ENCODE measurements at places on chromosomes 4 and X.

DNA sequence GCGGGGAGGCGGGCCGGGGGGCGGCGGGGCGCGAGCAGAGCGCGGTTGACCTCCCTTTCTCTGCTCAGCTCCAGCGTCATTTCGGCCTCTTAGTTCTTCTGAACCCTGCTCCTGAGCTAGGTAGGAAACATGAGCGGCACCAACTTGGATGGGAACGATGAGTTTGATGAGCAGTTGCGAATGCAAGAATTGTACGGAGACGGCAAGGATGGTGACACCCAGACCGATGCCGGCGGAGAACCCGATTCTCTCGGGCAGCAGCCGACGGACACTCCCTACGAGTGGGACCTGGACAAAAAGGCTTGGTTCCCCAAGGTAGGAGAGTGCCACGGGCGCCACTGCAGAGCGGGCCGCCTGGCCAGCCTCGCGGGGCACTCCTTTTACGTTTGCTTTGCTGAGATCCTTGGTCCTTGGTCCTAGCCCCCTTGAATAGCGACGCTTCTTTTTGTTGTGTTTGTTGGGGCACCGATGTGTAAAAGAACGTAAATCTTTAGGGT is at the start of gene HTATSF1:
Gene HTATSF1 (plus strand): TSS at position 37 of the 497 bp plus-strand sequence. CDS start 93 bp downstream, at position 130.
- no peak for DNase-seq

DNA sequence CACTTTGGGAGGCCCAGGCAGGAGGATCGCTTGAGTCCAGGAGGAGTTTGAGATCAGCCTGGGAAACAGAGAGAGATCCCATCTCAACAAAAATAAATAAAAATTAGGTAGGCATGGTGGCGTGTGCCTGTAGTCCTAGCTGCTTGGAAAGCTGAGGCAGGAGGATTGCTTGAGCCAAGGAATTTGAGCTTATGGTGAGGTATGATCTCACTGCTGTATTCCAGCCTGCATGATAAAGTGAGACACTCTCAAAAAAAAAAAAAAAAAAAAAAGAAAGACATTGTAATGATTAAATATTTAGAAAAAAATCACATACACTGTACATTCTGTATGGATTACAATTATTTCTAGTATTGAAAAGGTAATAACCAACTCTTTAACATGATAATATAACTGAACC is 87.1 kb downstream of the SLIT2 start:
- DNase-seq: no peak

DNA sequence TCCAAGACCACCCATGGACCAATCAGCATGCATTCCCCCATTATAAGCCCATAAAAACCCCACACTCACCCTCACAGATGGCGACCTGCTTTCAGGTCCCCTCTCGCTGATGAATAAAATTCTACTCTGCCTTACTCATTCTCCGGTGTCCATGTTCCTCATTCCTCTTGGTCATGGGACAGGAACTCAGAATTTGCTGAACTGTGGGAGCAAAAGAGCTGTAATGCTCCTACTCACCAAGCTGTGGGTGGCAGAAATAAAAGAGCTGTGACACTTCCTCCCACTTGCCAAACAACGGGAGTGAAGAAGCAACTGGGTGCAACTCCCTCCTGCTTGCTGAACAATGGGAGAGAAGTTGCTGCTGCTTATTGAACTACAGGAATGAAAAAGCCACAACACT is 168.5 kb upstream of the PCDH18 start:
- DNase-seq: no peak

DNA sequence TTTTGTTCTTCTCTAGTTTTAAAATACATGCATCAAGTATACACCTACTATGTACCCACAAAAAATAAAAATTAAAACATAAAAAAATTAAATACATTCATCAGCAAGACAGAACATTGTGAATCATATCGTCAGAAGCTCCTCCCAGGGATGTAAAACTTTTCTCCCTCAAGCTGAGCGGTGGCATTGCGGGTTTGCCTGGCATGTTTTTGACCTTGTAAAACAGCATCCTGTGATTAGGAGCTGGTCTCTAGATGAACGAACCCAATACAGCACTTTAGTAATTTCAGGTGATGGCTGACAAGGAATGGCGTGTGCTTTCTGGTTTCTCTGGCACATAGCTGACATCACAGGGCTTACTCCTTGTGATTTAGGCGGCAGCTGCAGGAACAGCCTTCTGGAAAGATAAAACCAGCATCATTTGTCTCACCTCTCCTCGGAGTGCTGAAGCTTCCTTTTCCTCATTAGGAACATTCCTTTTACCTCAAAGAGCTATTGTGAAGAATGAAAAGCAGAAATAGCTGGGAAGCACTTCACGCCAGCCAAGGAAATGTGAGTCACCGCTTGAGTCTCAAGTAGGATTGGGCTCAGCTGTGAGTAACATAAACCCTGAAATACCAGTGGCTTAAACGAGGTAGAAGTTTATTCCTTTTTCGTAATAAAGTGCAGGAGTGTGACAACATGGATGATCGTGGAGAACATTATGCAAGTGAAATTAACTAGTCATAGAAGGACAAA is 44.3 kb downstream of the NYX start:
- no peak for DNase-seq

DNA sequence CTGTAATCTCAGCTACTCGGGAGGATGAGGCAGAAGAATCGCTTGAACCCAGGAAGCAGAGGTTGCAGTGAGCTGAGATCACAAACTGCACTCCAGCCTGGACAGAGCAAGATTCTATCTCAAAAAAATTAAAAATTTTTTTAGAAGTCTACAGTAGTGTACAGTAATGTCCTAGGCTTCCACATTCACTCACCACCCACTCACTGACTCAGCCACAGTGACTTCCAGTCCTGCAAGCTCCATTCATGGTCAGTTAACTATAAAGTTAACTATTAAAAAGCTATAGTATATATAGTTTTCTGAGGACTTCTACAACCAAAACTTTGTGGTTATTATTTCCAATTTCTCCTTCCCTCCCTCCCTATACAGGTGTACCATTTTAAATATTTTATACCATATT is 34.7 kb upstream of the NEUROG2 start:
- no peak for DNase-seq

DNA sequence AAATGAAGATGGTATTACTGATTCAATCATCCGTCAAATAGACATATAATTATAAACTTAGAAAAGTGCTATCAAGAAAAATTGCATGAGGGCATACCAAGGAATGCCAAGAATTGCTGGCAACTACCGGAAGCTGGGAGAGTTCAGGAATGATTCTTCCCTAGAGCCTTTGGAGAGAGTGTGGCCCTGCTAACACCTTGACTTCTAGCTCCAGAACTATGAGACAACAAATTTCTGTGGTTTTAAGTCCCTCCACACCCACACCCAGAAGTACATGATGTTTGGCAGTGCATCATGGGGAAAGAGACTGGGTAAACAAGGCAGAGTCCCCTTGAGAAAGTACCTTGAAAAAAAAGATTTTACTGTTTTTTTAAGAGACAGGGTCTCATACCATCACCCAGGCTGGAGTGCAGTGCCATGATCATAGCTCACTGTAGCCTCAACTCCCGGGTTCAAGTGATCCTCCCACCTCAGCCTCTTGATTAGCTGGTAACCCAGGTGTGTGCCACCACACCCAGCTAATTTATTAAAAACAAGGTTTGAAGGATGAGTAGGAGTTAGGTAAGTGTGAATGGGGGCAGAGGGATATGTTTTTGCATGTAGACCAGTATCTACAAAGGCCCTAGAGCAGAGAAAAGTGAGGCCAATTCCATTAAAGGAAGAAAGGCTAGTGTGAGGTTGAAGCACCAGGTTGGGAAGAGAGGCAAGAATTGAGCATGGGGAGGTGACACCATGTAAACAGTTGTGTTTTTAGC is 53.1 kb downstream of the GSX2 start:
- DNase-seq: no peak

- DNase-seq: no peak
These were observed 81.6 kb upstream of the ADGRA3 start for GRCh38 chr4:22597471-22597870.

GRCh38 chrX:42540146-42540545 is 237.8 kb downstream of the PPP1R2C start:
- DNase-seq: no peak

DNA sequence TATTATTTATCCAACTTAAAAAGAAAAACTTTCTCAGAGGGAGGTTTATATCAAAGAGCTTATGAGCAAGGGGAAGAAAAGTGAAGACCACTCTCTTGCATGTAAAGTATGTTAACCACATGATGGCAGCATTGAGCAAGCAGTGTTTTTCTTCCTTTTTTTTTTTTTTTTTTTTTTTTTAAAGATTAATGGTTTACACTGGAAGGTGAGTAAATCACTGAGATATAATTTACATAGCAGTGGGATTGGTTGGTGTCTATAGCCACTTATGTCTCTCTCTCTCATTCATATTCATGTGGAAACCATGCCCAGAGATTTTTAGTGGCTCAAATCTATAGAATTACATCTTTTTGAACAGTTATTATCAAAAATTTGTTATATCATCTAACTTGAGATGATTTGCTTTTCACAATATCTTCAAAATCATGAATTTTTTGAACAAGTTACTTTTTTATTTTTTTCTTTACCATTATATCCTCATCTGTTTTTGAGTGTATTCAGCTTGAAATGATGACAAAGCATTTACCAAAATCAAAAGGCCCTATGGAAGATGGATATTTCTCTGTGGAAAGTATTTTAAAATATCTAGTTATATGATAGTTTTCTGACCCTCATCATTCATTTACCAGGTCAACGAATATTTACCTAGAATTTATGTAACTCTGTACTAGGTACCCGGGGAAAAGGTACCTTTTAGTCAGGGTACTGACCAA is 31.6 kb downstream of the MTHFD2L start:
- DNase-seq: no peak

Data from activated T-helper 1 cell treated with Interleukin-2 at 50 U/mL for 16 hours (primary cell).